Left kidney (tissue), 8 donors: ENCODE measurements at places on chromosomes 7 and 10. TPM values are rescaled to one million over a fixed set of nuclear protein-coding genes. Genes with fewer than 3 reads are reported as not detected.

Gene SPDYE6
- polyA plus RNA-seq, result 6.3 TPM

DNA sequence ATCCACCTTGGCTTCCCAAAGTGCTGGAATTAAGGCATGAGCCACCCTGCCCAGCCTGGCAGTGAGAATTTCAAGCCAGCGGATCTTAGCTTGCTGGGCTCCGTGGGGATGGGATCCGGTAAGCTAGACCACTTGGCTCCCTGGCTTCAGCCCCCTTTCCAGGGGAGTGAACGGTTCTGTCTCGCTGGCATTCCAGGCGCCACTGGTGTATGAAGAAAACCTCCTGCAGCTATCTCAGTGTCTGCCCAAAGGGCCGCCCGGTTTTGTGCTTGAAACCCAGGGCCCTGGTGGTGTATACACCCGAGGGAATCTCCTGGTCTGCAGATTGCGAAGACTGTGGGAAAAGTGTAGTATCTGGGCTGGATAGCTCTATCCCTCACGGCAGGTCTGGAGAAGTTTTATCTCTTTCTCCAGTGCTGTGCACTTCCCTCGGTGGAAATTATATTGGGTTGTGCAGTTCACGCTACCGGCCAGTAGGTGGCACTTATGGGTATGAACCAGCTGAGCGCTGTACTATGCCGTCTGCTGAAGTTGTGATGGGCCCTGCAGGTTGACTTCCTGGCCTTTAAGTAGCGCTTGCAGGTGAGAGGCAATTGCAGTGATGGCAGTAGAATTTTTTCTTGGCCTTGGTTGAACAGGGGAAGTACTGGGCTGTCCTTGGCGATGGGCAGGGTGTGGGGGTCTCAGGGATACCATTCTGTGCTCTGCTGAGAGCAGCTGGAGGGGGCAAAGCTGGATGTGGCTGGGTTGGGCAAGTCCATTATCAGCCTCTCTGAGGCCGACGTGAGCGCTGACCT, 138.0 kb upstream of the MTPN start:
- DNase-seq, result no peak

- DNase-seq, result peak; percentile 99
These were observed at the start of gene EDRF1 for GRCh38 chr10:125719173-125720001. Gene EDRF1 (plus strand): TSS chr10:125719709. CDS start chr10:125719808, 99 bp downstream.

GRCh38 chr7:41185851-41186250, 517.0 kb downstream of the INHBA start:
- DNase-seq, result no peak
